ENCODE measurements at places on chromosomes 4 and X.

DNA sequence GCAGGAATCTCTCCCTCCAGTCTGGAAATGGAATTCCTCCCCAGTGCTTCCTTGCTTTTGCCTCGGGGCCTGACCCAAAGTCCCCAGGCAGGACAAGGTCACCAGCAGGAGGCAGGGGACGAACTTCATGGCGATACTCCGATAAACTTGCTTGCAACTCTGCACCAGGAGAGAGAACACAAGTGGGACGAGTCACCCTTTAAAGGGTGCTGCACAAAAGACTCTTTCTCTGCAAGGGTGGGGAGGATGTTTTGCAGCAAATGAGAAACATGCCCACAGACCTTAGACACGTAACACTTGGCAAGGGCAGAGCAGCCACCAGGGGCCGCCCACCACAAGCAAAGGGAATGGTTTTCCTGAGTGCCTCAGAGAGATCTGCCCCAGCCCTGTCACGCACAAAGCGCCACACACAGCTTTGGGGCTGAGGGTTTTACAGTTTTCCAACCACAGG lies at the start of gene FGFBP2:
Gene FGFBP2 (minus strand): TSS at position 175 of the 451 bp plus-strand sequence. CDS start 46 bp downstream, at position 129.
- peak; percentile 44 for DNase-seq

DNA sequence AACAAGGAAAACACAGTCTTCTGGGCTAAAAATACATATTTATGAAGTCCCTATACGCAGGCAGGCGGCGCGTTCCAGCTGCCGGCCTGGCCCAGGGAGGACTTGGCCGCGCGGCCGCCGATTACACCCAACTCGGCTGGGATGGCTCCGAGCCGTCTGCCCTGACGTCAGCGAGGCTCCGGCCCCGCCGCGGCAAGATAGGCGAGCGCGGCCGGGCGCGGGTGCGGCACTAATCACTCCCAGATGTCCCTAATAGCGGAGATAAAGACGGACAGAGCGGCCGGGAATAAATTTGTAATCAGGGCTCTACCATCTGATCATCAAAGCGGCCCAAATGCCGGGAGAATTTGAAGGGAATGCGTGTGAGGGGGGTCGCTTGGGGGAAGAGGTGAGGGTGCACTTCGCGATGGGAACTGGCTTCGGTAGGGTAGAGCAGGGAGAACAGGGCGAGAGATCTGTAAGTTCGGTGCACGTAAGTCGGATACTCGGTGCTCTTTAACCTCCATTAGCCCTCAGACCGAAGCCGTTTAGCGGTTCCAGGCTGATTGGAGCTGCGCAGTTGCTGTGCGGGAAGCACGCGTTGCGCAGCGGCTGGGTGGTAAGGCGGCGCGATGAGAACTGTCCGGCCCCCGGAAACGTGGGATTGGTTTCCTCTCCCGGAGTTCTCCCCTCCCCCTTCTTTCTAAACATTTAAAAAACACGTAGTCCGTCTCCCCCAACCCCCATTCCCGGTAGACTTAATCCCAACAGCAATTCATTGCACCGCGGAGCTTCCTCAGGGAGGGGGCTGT lies 7.7 kb downstream of the HAND2 start:
- no peak for DNase-seq

DNA sequence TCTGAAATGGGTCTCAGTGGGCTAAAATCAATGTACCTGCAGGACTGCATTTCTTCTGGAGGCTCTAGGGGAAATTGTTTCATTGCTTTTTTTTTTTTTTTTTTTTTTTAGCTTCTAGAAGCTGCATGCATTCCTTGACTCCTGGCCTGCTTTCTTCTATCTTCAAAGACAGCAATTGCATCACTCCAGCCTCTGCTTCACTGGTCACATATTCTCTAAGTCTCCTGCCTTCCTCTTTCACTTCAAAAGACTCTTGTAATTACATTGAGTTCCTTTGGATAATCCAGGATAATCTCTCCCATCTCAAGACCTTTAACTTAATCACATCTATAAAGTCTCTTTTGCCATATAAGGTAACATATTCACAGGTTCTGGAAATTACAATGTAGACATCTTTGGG lies 11.3 kb upstream of the PCYT1B start:
- no peak for DNase-seq

DNA sequence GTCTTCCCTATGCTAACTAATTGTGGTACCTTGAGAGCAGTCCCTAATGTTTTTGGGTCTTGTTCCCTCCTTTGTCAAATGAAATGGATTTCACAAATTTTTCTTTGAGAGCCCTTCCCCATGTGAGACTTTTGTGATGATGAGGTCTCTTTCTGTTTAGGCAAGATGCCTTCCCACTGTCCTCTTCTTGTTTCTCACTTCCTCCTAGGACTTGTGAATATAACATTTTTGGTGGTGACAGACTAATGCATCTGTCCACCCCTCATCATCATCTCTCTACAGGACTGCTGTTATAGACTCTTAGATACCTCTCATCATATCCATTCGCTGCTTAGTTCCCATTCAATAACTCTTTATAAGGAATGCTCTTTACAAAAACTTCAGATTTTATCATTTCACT lies 8.7 kb upstream of the ANK2 start:
- no peak for DNase-seq

DNA sequence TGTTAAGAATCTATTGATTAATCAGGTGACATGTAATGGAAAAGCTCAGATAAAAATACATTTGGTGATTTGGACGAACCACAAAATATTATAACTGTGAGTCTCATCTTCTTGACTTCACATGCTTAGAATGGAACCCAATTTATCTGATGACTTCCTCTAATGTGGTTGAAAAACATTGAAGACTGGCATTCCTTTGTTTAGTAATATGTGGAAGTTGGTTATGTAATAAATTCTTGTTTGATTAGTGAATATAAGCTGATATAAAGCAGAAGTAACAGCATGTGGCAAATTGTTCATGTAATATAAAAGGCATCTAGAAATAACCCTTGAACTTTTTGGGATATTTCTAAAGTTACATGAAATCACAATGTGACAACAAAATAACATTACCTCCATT lies 9.7 kb downstream of the GIMD1 start:
- DNase-seq = no peak

DNA sequence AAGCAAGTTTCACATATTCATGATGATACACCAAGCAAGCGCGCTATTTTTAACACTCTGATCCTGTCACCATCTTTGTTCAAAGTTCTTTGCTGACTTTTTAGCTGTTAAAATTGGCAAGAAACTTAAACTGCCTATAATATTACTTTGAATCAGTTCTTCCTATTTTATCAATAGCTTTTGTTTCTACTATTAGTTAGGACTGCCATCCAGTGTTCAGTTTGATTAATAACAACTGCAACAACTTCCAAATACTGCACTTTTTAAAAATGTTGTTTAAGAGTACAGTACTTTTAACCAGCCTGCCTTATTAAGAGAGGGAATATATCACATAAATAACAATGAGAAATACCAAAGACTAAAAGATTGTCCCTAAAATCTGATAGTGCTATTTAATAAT lies 614.3 kb downstream of the FAM133A start:
- no peak for DNase-seq

GRCh38 chr4:15547392-15547791 lies 77.7 kb downstream of the CC2D2A start:
- no peak for DNase-seq

DNA sequence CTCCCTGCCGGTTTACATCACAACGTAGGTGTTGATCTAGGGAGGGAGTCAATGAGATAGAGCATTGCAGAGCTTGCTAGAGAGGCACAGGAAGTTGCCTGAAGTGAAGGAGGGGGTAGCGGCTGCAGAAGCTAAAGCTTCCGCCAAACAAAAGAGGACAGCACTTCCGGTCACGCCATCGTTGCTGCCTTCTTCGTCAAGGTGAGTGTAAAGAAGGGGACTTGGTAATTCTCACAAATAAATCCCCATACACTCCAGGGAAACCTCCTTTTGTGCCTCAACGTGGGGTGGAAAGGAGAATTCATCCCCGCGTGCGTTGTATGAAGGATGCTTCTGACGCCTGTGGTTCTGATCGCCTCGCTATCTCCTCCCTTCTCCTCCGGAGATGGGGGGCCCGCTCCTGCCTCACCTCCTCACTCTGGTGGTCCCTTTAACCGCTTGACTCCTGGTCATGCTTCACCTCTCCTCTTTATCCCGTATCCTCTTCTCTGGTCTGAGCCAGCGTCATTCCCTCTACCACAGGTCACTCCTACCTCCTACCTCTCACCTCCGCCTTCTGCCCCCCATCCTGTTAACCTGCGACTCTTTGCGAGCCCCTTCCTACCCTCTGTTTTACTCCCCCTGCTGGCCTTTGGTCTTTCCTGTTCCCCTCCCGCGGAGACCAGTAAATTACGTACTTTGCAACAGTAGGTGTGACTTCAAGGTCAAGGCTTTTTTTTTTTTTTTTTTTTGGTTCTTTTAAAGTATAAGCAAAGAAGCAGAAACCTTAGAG lies 59.9 kb downstream of the GSPT2 start:
- peak; percentile 34 for DNase-seq

- DNase-seq = no peak
These were observed 2.0 kb upstream of the LIMCH1 start for GRCh38 chr4:41535911-41536371.

GRCh38 chrX:72340041-72340440 lies 34.3 kb upstream of the CITED1 start:
- DNase-seq = no peak

- DNase-seq = no peak
These were observed 75.9 kb upstream of the CPEB2 start for GRCh38 chr4:14926368-14926767.

DNA sequence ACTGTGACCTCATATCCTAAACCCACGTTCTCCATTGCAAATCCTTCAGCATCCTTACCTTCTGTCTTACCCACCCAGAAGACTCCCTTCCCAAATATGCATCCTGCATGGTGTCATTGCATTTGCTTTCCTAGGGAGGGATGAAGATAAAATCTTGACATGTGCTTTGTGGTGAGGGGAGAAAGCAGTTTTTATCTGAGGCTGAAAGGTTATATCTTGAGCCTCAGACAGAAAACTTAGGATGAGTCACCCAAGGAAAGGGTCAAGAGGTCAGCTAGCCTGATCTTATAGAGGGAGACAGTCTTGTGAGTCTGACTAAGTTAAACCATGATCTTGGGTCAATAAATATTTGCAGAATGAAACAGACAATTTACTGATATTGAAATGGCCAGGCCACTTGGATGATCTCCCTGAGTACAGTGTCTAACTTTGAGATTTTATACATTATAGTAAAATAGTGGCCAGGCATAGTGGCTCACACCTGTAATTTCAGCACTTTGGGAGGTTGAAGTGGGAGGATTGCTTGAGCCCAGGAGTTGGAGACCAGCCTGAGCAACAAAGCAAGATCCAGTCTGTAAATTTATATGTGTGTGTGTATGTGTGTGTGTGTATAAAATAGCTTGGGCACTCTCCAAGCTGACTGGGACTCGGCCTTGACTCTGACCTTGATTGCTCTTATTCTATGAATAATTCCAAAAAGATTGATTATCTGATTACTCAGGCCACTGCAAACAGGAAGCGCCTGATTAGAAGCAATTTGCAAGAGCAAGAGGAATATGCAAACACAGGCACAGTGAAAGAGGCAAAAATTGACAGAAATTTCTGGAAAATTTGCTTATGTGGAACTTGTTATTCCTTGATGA lies 15.4 kb upstream of the FAM9C start:
- DNase-seq = no peak

GRCh38 chrX:53354669-53355068 lies 67.8 kb downstream of the SMC1A start:
- no peak for DNase-seq

- no peak for DNase-seq
These were observed 29.0 kb upstream of the TLR2 start for GRCh38 chr4:153655002-153655541.

GRCh38 chr4:2075987-2076907 lies 17.1 kb downstream of the NAT8L start:
- no peak for DNase-seq

- no peak for DNase-seq
These were observed 18.6 kb upstream of the CAPN6 start for GRCh38 chrX:111288841-111289240.

DNA sequence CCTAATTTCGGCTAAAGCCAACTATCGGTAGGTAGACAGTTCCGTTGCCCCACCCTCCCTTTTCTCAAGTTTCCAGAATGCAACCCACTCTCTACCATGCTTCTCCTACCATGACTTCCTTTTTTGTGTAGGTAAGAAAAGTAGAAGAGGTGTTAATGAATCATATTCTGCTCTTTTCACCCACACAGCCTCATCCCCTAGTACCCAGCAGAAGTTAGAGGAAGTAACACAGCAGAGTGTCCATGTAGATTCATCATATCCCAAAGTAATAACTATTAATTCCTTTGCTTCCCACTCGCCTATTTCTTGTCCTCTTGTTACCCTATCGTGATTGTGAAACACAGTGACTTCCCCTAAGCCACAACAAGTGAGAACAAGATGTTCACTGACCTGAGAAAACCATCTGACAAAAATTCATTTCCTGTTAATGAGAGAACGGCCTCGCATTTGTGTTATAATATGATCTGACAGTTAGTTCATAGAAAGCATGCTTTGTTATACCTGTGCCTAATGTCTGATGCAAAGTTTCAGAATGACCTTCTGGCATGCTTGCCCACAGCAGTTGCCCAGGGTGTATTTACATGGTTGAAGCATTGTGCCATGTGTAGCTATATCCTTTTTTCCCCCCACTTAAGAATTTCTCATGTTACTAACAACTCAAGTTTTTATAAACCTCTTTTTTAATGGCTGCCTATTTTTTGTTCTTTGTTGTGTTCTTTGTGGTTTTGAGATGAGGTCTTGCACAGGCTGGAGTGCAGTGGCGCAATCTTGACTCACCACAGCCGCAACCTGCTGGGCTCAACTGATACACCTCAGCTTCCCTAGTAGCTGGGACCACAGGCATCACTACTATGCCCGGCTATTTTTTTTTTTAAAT lies 185.6 kb downstream of the RAP1GDS1 start:
- peak; percentile 19 for DNase-seq

DNA sequence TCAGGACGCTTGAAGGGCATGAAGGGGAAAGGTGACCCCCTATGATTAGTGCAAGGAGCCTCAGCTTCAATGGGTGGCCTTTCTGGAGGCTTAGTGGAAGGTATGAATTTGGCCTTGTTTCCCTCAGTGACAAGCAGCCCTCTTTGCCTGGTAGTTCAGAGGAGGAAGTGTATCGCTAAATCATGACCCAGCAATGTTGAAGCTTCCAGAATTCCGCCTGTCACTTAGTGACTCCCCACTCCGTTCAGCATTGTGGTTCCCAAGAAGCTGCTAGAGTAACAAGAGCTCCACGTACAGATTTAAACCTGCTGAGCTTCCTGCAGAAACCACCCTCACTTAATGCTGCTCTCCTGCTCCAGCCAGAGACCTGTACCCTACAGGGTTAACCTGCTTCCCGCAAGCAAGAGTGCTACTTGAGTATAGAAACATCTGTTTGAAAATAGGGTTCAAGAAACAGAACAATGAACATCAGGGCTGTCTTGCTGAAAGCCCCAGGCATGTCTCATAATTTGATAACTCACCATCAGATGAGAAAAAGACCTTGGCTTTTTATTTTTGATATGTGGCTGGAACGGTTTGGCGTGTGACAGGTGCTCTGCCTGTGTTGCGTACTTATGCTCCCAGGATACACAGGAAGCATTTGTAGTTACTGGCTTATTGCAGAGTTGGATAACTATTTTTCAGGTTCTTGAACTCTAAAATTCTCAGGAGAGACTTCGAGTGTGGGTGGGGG lies 105.2 kb downstream of the UCHL1 start:
- no peak for DNase-seq
